SW 1271 (cell line): ENCODE measurements at places on chromosomes 11 and 22.

DNA sequence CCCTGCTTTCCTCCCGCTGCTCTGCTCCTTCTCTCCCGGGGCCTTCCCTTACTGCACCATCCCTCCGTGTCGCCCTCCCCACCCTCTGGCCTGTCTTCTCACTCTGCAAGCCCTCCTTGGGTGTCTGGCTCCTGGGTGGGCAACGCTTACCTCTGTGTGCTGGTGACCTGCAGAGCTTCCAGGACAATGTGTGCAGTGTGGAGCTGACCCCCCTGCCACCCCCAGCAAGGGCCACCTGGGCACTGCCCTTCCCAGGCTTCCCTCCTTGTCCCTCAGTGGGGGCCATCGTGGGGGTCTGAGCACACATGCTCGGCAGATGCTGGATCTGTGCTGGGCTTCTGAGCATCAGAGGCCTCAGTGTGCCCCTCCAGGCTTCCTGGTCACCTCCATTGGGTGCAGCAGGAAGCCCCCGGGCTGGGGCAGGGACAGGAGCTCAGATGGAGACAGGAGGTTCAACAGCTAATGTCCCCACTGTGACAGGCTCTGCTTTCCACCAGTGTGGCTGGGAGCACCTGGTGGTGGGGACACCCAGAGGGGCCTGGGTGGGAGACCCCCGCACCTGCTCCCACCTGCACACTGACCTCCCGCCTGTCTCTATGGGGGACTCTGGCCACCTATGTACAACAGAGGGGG is 7.8 kb upstream of the BRSK2 start:
- no peak for DNase-seq

GRCh38 chr11:75482931-75483469 is 42.7 kb downstream of the GDPD5 start:
- no peak for DNase-seq

DNA sequence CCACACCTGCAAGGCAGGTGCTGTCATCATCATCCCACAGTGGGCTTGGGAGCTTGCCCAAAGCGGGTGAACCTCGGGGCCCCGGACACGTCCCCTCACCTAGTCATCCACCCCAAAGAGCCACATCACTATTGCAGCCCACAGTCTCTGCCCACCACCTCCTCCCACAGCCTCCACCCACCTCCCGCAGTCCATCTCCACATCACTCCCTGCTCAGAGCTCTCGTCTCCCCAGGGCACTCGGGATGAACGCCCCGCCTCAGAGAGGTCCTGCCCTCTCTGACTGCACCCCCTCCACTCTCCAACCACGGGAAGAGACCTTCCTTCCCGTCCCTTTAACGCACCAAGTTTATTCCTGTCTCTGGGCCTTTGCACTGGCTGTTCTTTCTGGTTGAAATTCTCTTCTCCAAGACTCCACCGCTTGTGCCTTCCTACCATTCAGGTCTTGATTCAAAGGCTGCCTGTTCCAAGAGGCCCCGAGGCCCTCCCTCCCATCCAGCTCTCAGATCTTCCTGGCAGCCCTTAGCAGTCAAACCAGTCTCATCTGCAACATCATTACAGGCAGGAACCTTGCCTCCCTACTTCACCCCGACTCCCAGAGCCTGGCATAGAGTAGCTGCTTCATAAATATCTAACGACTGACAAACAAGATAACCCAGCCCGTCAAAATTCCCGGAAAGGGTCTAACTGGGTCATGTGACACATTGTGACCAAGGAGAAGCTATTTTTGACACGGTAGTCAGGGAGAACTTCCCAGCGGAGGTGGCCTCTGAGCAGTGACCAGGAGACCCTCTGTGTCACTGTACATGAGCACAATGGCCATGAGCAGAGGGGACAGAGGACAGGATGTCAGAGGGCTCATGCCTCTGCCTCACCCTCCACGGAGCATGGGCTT is 11.1 kb downstream of the KCNJ4 start:
- no peak for DNase-seq

GRCh38 chr11:15764948-15765347 is 591.4 kb downstream of the SOX6 start:
- no peak for DNase-seq

DNA sequence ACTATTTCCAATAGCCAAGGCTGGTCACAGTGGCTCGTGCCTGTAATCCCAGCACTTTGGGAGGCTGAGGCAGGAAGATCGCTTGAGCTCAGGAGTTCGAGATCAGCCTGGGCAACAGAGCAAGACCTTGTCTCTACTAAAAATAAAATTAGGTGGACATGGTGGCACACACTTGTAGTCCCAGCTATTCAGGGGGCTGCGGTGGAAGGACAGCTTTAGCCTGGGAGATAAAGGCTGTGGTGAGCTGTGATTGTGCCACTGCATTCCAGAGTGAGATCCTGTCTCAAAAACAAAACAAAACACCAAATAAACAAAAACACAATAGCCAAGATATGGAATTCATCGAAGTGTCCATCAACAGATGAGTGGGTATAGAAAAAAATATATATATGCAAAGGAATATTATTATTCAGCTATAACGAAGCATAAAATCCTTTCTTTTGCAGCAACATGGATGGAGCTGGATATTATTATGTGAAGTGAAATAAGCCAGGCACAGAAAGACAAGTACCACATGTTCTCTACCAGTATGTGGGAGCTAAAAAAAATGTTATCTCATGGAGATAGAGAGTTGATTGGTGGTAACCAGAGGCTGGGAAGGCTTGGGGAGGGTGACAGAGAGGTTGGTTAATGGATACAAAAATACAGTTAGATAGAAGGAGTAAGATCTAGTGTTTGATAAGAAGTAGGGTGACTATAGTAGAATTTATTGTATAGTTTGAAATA is 22.6 kb upstream of the DLAT start:
- DNase-seq, result no peak

GRCh38 chr22:35769974-35770373 is 52.3 kb downstream of the APOL5 start:
- no peak for DNase-seq

DNA sequence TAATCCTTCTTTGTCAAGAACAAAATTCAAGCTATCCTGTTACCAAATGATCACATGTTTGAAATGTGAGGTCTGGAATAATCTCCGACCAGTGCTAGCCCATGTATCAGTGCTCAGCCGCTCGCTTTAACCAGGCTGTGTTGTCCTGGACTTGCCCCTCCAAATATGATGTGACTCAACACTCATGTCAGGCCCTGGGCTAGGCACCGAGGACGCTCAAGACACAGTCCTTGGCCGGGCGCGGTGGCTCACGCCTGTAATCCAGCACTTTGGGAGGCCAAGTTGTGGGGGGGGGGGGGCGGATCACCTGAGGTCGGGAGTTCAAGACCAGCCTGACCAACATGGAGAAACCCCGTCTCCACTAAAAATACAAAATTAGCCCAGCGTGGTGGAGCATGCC is 54.1 kb upstream of the WNT7B start:
- no peak for DNase-seq

DNA sequence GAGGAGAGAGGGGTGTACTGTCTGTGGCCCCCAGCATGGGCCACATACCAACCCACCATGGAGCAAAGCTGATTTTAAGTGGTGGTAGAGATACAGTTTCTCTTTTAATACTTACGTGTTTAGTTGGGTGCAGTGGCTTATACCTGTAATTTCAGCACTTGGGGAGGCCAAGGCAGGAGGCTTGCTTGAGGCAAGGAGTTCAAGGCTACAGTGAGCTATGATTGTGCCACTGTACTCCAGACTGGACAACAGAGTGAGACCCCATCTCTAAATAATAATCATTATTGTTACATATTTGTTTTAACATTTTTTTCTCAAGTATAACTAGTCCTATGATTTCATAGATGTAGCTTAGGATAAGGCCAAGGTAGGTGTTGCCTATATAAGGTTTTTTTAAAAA is 8.8 kb downstream of the GGA1 start:
- DNase-seq, result no peak

GRCh38 chr11:122235615-122236014 is 119.6 kb upstream of the BLID start:
- no peak for DNase-seq

- DNase-seq, result no peak
Observed at GRCh38 chr11:32105871-32106560, 15.1 kb downstream of the RCN1 start.

GRCh38 chr11:26335903-26336302 is 4.0 kb downstream of the ANO3 start:
- no peak for DNase-seq

GRCh38 chr11:74449369-74449931 is 17.9 kb downstream of the KCNE3 start:
- peak; percentile 50 for DNase-seq

- no peak for DNase-seq
Observed at GRCh38 chr22:44369916-44370801, 57.4 kb upstream of the SHISAL1 start.

- no peak for DNase-seq
Observed at GRCh38 chr11:24623121-24623520, 126.3 kb downstream of the LUZP2 start.

DNA sequence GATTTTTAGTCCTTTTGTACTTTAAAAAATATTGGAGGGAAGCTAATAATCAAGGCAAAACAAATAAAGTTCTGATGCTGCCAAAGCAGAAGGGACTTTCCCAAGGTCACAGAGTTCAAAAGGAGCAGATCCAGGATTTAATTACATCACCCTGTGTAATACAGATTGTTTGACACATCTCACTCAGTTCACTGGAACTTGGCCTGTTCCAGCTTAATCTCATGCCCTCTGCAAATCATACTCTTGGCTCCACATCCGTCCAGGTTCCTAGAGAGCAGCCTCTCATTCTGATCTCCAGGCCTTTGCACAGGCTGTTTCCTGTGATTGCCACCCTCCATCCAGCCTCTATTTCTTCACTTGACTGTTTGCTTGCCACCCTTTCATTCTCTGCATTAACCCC is 151.7 kb downstream of the SPON1 start:
- no peak for DNase-seq

DNA sequence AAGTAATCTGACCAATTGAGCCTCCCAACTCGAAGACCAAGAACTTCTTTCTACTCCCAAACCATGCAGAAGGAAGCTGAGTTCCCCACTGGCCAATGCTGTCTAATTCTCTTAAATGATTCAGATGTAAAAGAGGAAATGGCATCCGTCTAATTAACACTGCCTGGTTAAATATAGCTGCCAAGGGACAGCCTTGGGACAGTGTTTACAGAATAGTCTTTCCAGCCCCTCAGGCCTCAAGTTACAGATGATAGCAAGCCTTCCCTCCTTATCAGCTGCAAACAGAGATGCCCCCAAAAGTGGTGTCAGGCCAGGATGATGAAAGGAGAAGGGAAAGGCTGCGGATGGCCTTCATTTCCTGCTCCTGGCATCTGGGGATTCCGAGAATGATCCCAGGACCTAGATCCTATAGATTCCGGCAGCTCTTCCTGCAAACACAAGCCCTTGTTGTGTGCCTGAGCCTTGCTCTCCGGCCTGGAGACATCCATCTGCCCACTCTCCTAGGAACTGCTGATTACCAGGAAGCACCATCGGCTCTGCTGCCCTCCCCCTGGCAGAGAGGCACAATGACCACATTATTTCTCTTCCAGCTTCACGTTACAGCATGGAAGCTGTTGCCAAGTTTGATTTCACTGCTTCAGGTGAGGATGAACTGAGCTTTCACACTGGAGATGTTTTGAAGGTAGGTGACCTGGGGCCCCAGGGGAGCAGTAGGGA is 13.5 kb upstream of the TMA7B start:
- no peak for DNase-seq

- no peak for DNase-seq
Observed at GRCh38 chr11:128607819-128608218, 20.5 kb upstream of the ETS1 start.

DNA sequence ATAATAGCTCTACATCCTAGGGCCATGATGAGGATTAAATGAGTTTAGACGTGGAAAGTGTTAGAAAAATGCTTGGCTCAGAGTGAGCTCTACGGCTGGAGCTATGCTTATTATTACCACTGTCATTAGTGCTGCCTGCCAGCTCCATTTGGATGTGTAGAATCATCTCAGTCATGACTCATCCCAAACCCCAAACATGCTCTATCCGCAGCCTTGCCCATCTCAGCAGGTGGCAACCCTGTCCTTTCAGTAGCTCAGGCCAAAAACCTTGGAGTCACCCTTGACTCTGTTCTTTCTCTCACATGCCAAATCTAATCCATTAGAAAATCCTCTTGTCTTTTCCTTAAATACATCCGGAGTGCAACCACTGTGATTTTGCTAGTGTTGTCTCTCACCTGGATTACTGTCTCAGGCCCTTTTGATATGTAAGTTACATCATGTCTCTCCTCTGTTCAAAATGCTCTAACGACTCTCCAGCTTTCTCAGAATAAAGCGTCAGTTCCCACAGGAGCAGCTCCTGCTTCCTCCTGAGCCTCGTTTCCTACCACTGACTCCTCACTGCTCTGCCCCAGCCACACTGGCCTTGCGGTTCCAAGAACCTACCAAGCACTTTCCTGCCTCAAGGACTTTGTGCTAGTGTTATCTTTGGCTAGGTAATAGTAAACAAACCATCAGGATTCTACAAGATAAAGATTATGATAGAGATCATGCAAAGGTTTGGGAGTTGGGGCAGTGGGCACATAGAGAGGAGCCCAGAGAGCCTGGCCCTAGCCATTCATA is 10.5 kb upstream of the CHRM1 start:
- no peak for DNase-seq

- peak; percentile 60 for DNase-seq
Observed at GRCh38 chr11:33996498-33997454, 54.8 kb upstream of the CAPRIN1 start.

GRCh38 chr22:49023879-49024774 is 803.5 kb downstream of the BRD1 start:
- no peak for DNase-seq

DNA sequence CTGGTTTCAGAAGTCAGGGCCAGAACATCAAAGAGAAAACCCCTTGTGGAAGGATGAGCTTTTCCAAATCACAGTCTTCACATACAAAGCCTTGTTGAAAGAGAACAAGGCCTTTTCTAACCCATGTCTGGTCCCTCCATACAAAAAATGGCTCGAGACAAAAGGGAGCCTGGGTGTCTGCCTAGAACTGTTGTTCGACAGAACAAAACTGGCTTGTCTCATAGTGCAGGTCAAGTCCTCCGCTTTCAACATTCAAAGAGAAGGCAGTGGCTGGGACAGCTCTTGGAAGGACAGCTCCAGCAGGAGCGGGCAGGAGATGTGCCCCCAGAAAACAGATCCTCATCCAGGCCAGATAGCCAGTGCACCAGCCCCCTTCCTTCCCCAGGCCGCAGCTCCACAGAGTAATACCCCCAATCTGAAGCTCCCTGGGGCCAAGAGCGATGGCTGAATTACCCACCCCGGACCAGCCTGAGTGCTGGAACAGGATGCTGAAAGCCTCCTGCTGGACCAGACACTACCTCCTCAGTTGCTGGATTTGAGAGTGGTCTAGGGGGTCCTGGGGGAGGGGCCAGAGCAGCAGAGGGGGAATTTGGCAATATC is 27.6 kb downstream of the USH1C start:
- DNase-seq, result no peak

GRCh38 chr11:47506795-47507562 is 46.0 kb downstream of the CELF1 start:
- no peak for DNase-seq

DNA sequence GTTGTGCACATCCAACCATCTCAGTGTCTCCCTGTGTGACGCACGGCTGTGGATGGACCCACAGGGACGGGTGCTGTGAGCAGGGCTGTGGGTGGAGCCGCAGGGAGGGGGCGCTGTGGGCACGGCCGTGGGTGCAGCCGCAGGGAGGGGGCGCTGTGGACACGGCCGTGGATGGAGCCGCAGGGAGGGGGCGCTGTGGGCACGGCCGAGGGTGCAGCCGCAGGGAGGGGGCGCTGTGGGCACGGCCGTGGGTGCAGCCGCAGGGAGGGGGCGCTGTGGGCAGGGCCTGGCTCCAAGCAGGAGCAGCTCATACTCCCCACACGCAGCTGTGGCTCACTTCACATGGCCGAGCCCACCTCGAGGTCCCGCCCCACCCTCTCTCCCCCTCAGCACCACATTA is 6.0 kb upstream of the MAPK11 start:
- DNase-seq, result no peak
